ENCODE measurements at places on chromosomes 2 and 18. TPM values are rescaled to one million over a fixed set of nuclear protein-coding genes. Genes with fewer than 3 reads are reported as not detected.

Gene ATP6V1C2
- total RNA-seq: 0.19 TPM

Gene RMDN2
- 9.1 TPM for total RNA-seq

Gene EPAS1
- total RNA-seq: 5.1 TPM

Gene COL4A4
- total RNA-seq: 0.44 TPM

Gene KLHL30
- 0.07 TPM for total RNA-seq

Gene NXPH2
- total RNA-seq: 5.3 TPM

Gene PIEZO2
- 1.7 TPM for total RNA-seq

Gene TXNL4A
- total RNA-seq: 104 TPM

Gene C2orf80
- not detected for total RNA-seq

GRCh38 chr2:171778515-171778914, 91.2 kb downstream of the DYNC1I2 start:
- no peak overlapping the region for H3K27ac ChIP-seq
- H3K4me3 ChIP-seq: no peak overlapping the region
- no peaks in the 10 kb centered on the region for H3K27me3 ChIP-seq
- no peak for DNase-seq
- H3K4me1 ChIP-seq: no peaks in the 10 kb centered on the region
- H3K36me3 ChIP-seq: peaks cover 17% of the 10 kb centered on the region

DNA sequence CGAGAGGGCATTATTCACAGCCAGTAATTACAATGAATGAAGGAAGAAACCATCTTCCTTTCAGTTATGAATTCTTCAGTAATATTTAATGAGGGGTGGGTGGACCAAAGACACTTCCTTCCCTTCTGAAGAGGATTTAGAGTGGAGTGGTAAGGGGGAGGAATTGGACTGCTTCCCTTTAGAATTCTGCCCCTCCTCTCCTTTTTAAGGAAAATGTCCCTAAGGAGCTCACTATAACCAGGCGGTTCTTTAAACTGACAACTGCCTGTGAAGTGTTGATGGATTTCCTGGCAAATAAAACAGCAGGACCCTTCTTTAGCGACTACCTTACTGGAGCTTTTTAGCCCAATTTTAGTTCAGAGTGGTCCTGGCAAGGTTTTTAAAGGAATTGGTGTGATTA, 86.4 kb downstream of the LIMS1 start:
- peaks cover 44% of the 10 kb centered on the region for H3K4me1 ChIP-seq
- no peaks in the 10 kb centered on the region for H3K36me3 ChIP-seq
- H3K27ac ChIP-seq: no peak overlapping the region
- no peaks in the 10 kb centered on the region for H3K27me3 ChIP-seq
- no peak overlapping the region for H3K4me3 ChIP-seq

GRCh38 chr2:169839954-169840746, 12.9 kb downstream of the UBR3 start:
- H3K4me3 ChIP-seq: no peak overlapping the region
- no peak for DNase-seq
- H3K36me3 ChIP-seq: peaks cover 17% of the 10 kb centered on the region
- H3K27ac ChIP-seq: peak overlapping the region; percentile 71
- H3K27me3 ChIP-seq: no peaks in the 10 kb centered on the region

GRCh38 chr2:189541591-189541990, 39.0 kb downstream of the SLC40A1 start:
- H3K4me1 ChIP-seq: peaks cover 16% of the 10 kb centered on the region
- no peaks in the 10 kb centered on the region for H3K36me3 ChIP-seq
- H3K27me3 ChIP-seq: no peaks in the 10 kb centered on the region
- no peak overlapping the region for H3K27ac ChIP-seq
- no peak for DNase-seq
- no peak overlapping the region for H3K4me3 ChIP-seq

DNA sequence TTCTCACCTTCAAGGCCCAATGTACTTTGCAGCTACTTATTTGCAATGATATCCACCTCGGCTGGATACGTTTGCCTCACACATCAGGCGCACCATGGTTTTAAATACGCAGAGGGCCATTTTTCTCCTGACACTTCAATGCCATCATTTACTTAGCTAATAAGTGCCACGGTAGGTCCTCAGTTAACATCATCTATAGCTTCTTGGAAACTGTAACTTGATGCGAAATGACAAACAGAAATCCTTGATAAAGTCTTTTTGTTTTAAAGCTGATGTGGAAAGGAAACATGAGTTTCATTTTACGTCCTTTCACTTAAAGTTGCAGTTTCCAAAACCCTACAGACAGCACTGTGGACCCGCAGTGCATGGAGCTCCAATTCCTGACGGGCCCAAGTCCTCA, 37.1 kb downstream of the ZNF516 start:
- H3K36me3 ChIP-seq: peaks cover 23% of the 10 kb centered on the region
- H3K27me3 ChIP-seq: no peaks in the 10 kb centered on the region
- peak overlapping the region; percentile 48 for H3K27ac ChIP-seq
- DNase-seq: no peak
- peaks cover 58% of the 10 kb centered on the region for H3K4me1 ChIP-seq
- no peak overlapping the region for H3K4me3 ChIP-seq

GRCh38 chr2:55153584-55154299, 78.4 kb downstream of the CLHC1 start:
- H3K4me1 ChIP-seq: peaks cover 43% of the 10 kb centered on the region
- H3K27me3 ChIP-seq: peaks cover 6% of the 10 kb centered on the region
- DNase-seq: no peak
- no peak overlapping the region for H3K4me3 ChIP-seq
- no peaks in the 10 kb centered on the region for H3K36me3 ChIP-seq

GRCh38 chr2:162072181-162072702, 1.8 kb downstream of the DPP4 start:
- DNase-seq: no peak
- peaks cover 27% of the 10 kb centered on the region for H3K4me1 ChIP-seq
- H3K36me3 ChIP-seq: no peaks in the 10 kb centered on the region
- H3K27ac ChIP-seq: no peak overlapping the region

DNA sequence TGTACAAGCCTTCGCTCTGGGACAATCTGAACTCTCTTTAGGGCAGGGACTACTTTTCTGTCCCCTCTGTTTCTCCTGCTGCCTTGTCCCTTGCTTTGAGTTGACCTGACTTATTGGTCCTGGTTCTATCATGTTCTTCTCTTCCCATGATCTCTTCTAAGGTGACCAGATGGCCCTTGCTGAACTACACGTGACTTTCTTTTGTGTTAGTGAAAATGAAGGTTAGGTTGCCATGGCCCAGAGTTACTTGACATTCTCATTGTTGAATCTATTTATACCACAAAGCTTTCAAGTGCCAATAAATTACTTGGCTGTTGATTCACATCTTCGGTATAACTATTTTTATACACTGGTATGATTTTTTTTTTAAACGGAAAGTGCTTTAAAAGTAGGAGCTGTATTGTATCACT, 24.4 kb downstream of the MRPL33 start:
- no peak for DNase-seq
- H3K4me3 ChIP-seq: no peak overlapping the region
- peaks cover 4% of the 10 kb centered on the region for H3K4me1 ChIP-seq
- H3K27ac ChIP-seq: no peak overlapping the region
- H3K36me3 ChIP-seq: peaks cover 1% of the 10 kb centered on the region
- no peaks in the 10 kb centered on the region for H3K27me3 ChIP-seq

- no peaks in the 10 kb centered on the region for H3K27me3 ChIP-seq
- H3K4me3 ChIP-seq: no peak overlapping the region
- no peak for DNase-seq
- no peak overlapping the region for H3K27ac ChIP-seq
- peaks cover 2% of the 10 kb centered on the region for H3K4me1 ChIP-seq
Observed at GRCh38 chr2:56084111-56084901, 99.5 kb upstream of the CCDC85A start.

DNA sequence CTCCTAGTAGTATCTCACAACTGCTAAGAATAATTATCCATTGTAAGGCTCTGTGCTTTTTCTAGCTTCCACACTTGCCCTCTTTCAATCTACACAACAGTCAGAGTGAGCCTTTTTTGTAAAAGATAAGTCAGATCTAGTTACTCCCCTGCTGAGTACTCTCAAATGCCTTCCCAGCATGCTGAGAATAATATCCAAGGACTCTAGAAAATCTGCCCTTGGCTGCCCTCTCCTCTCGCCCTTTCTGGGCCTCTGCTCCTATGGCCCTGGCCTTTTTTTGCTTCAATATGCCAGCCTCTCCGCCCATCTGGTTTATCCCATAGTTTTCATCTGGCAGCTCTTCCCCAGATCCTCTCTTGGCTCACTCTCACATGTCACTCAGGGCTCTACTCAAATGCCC, 455.9 kb upstream of the UBE2E3 start:
- no peaks in the 10 kb centered on the region for H3K36me3 ChIP-seq
- no peaks in the 10 kb centered on the region for H3K27me3 ChIP-seq
- H3K27ac ChIP-seq: no peak overlapping the region
- DNase-seq: no peak
- peaks cover 6% of the 10 kb centered on the region for H3K4me1 ChIP-seq
- H3K4me3 ChIP-seq: no peak overlapping the region

GRCh38 chr2:118830881-118831280, 16.6 kb downstream of the EN1 start:
- H3K4me3 ChIP-seq: no peak overlapping the region
- peaks cover 3% of the 10 kb centered on the region for H3K4me1 ChIP-seq
- peaks cover 96% of the 10 kb centered on the region for H3K27me3 ChIP-seq
- no peak overlapping the region for H3K27ac ChIP-seq
- no peak for DNase-seq
- no peaks in the 10 kb centered on the region for H3K36me3 ChIP-seq

DNA sequence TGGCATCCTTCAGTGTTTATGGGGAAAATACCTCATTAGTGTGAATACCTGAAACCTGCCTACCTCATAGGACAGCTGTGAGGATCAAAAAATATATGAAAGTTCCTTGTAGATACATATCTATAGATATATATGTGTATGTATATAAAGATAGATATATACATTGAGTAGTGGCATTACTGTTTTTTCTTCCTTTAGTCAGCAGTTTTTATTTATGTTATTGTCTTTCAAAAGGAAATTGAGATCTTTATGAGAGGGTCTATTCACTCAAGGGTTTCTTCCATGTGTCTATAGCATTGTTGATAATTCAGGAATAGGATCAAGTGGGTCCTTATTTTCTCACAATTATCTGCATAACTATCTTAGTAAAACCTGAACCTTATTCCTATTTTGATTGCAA, 6.6 kb downstream of the RMP24 start:
- H3K27ac ChIP-seq: no peak overlapping the region
- no peaks in the 10 kb centered on the region for H3K27me3 ChIP-seq
- H3K4me1 ChIP-seq: peaks cover under 1% of the 10 kb centered on the region
- no peak for DNase-seq

DNA sequence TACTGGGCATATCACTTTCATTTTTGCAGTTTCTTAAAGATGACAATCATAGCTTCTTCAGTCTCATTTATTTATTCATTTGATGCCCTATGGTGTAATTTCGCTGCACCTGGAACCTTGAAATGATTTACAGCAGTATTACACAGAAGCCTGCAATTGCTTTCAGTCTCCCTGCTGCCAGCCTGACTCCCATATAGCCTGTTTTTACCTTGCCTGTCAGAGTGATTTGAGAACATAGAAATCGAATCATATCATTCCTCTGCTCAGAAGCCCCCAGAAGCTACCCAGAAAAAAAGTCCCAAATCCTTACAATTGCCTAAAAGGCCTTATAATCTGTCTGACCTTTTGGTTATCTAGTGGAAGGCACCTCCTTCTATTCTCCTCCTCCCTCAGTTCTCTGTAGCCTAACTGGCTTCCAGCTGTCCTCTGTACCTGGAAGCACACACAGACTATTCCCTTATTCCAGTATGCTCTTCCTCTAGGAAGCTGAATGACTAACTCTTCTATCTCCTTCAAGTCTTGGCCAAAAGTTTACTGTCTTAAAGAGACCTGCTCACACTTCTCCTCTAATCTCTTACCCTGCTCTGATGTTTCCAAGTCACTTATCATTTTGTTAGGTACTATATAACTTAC, 12.6 kb downstream of the SCN3A start:
- DNase-seq: no peak
- peaks cover 3% of the 10 kb centered on the region for H3K27me3 ChIP-seq
- H3K4me3 ChIP-seq: no peak overlapping the region
